ENCODE measurements at places on chromosomes 7 and 10. TPM values are rescaled to one million over a fixed set of nuclear protein-coding genes. Genes with fewer than 3 reads are reported as not detected.

The GIMAP1 gene
- 0.49 TPM for total RNA-seq

The THSD7A gene
- 30.5 TPM for total RNA-seq

The PRR15 gene
- total RNA-seq, result 0.25 TPM

The LIPF gene
- total RNA-seq, result 3.4 TPM

The NRCAM gene
- total RNA-seq, result 175 TPM

The LIPN gene
- total RNA-seq, result 0.25 TPM

The NXPH1 gene
- total RNA-seq, result 34.9 TPM

The ZNF273 gene
- total RNA-seq, result 21.4 TPM

The MCMBP gene
- 40.8 TPM for total RNA-seq

The DGKI gene
- 92.0 TPM for total RNA-seq

The MCU gene
- 34.7 TPM for total RNA-seq

The BAMBI gene
- 3.0 TPM for total RNA-seq

The FKBP9 gene
- total RNA-seq, result 33.9 TPM

The PAPOLB gene
- total RNA-seq, result 0.74 TPM

The RARRES2 gene
- 12.0 TPM for total RNA-seq

The DCLRE1A gene
- 12.5 TPM for total RNA-seq

The C10orf90 gene
- 0.49 TPM for total RNA-seq

The KIAA1217 gene
- total RNA-seq, result 5.2 TPM

The EGR2 gene
- total RNA-seq, result 0.74 TPM

The ELFN1 gene
- total RNA-seq, result 5.4 TPM

The LANCL2 gene
- total RNA-seq, result 32.7 TPM

The FFAR4 gene
- not detected for total RNA-seq

The MBL2 gene
- not detected for total RNA-seq

The MACC1 gene
- 0.25 TPM for total RNA-seq

The HMX2 gene
- not detected for total RNA-seq

The UCN3 gene
- not detected for total RNA-seq

The RPEL1 gene
- not detected for total RNA-seq

The PRSS37 gene
- total RNA-seq, result not detected

The WNT16 gene
- total RNA-seq, result 0.74 TPM

The FAM221A gene
- total RNA-seq, result 6.9 TPM

The CCDC3 gene
- total RNA-seq, result 17.2 TPM

The AASS gene
- 15.2 TPM for total RNA-seq

The AMPH gene
- 47.0 TPM for total RNA-seq

The EBF3 gene
- 0.74 TPM for total RNA-seq

The UNC5B gene
- 4.2 TPM for total RNA-seq

The WDFY4 gene
- 0.49 TPM for total RNA-seq

The HMX3 gene
- total RNA-seq, result not detected

The SUN1 gene
- 97.9 TPM for total RNA-seq

The NPFFR1 gene
- 1.5 TPM for total RNA-seq

The THAP5 gene
- 55.6 TPM for total RNA-seq

The VENTX gene
- not detected for total RNA-seq

The COL26A1 gene
- total RNA-seq, result 12.0 TPM

The RAB18 gene
- 78.4 TPM for total RNA-seq

The SLC29A3 gene
- 1.2 TPM for total RNA-seq

The BTBD16 gene
- not detected for total RNA-seq

The FEZF1 gene
- total RNA-seq, result 0.25 TPM

The C10orf67 gene
- 0.25 TPM for total RNA-seq
